ENCODE measurements at places on chromosomes 3 and 15. TPM values are rescaled to one million over a fixed set of nuclear protein-coding genes. Genes with fewer than 3 reads are reported as not detected.

- DNase-seq = no peak
Measured at GRCh38 chr3:161641287-161641686, 144.7 kb downstream of the OTOL1 start.

DNA sequence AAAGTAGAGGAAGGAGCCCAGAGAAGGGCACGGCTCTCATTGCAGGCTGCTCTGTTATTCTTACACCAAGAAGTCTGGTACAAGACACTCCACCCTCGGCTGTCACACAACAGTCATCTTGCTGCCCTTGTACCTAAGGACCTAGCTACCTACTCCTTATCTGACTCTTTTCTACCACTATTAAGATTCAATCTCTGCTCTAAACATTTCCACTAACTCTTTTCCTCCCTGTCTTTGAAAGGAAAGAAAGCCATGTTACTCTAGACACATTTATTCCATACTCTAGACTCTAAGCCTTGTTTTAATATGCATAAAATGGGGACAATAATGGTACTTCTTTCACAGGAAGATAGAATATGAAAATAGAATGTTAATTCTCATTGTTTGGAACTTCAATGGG lies 73.3 kb upstream of the C3orf49 start:
- no peak for DNase-seq

GRCh38 chr15:49406352-49407118 lies 16.5 kb upstream of the FGF7 start:
- DNase-seq = no peak

GRCh38 chr3:130857336-130858026 lies 36.4 kb upstream of the ATP2C1 start:
- DNase-seq = no peak

DNA sequence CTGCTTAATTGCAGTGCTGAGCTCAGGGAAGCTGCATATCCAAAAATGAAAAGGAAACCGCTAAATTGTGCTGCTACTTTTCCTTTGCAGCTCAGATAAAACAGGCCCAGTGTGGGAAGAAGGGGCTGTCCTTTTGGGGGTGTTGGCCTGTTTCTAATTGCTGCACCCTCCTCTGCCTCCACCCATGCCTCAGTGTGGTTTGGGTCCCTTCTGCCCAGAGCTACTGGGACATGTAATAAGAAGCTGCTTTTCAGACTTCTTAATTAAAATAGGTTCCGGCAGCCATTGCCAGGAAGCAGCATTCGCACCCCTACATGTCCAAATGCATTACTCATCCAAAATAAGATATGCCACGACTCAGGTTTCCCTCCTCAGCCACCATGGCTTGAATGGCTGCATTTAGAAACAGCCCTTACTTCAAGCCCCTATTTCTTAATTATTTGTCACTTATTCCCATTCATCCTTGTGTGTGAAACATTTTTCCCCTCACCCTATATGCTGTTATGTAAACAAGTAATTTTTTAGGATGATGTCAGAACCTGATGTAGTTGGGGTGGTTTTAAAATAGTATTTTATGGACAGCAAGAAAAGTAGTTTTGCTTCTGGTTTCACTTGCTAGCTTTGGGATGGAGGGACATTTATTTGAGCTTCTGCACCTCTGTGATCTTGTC lies 235.9 kb upstream of the CTDSPL start:
- DNase-seq = no peak

DNA sequence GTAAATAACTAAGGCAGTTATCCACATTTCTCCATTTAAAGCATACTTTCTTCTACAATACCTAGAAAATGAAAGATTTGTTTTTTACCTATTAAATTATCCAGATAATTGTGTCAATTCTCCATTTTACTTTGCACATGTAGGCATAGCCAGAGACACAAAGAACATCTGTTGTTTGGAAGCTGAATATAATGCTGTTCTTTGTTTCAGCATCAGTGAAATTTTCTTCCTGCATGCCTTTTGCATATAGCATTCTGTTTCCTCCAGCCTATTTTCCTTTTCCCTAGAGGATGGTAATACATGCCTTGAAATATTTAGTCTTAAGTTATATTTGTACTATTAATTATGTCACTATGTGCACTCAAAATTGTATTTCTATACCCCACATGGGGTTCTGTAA lies 233.7 kb downstream of the CNTN6 start:
- no peak for DNase-seq

- DNase-seq = no peak
Measured at GRCh38 chr3:45054196-45054857, 28.2 kb downstream of the CLEC3B start.

GRCh38 chr3:44045476-44046275 lies 196.0 kb upstream of the TOPAZ1 start:
- DNase-seq = no peak

DNA sequence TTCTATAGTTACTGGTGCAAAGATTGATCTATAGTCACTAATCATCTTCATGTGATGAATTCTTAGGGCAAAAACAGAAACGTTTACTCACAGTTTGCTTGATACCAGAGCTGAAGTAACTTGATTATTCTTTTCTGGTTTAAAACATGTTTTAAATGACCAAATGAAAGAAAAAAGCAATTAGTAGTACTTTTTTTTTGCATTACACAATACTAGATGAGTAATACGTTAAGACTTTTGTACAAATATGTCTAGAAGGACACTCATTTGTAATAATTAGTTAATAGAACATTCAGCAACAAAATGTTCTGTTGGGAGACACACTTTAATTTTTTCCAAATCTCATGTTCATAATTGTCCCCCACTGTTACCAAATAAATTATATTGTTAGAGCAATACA lies 523.2 kb downstream of the SOX2 start:
- no peak for DNase-seq

- DNase-seq = no peak
Measured at GRCh38 chr3:10602769-10603768, 97.7 kb upstream of the ATP2B2 start.

DNA sequence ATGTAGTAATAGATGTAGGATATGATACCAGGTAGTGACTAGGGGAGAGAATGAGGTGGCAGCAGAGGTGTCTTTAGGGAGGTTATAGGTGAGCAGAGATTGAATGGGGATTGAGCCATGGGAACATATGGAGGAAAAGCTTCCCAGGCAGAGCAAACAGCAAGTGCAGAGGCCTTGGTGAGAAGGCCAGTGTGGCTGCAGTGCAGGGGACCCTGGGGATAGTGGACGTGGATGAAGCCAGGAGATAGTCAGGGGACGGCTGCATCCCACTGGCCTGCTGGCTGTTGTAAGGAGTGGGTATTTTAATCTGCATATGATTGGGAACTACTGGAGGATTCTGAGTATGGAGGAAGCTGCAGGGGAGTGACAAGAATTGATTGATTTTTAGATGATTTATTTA lies 62.7 kb upstream of the TRAK1 start:
- no peak for DNase-seq

DNA sequence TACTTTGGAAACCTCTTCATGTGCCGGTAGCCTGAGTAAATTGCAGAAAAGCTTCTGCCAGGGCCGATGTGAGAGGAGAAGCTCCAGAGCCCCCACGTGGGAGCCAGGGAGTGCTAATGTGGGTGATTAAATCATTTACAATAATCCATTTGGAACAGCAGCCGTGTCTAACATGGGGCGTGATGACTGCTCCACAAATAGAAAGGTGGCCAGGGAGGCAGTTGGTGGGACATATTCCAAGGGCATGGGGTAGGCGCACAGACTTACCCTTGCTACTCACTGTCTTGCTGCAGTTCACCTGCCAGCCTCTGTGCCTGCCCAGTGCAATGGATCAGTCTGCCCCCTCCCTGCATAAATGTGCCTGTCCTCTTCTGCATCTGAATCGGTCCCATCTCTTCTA lies 39.3 kb upstream of the INSYN1 start:
- DNase-seq = no peak

GRCh38 chr3:192212979-192213378 lies 514.4 kb downstream of the FGF12 start:
- DNase-seq = no peak

DNA sequence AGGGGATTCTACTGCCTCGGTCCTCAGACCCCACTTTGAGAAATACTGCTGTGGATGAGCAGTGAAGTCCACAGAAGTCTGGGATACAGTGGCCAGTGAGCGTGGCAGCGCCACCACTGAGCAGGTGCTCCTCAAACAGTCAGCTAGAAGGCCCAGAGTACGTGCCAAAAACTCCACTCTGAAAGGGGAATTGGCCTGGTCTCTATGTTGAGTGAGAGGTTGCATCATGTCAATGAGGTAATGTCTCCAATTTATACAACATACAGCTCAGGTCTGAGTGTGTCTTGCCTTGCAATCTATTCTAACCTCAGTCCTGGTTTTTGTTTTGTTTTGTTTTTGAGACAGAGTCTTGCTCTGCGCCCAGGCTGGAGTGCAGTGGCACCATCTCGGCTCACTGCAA lies 53.3 kb upstream of the ETV5 start:
- DNase-seq = no peak

DNA sequence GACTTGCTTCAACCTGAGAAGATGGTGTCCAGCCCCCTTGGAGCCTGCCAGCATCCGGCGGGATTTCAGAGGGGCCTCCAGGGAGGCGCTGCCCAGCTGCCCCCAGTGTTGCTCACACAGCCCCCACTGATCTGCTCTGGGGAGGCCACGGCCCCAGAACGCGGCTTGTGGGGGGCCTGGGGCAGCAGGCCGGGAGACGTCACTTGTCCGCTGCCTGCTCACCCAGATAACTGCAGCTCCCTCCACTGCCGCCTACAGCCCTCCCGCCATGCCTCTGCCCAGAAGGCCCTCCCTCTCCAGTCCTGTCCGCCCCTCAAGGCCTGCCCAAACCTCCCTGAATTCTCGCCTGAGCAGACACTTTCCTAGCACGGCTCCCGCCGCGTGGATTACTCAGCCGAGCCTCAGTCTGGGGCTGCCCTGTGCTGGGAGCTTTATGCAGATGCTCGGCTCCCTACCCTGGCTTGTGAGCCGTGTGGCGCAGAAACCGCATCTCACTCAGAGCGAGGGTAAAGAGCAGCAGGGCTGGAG lies 17.2 kb upstream of the ADIPOQ start:
- peak; percentile 80 for DNase-seq

GRCh38 chr15:74978503-74978902 lies 16.9 kb upstream of the SCAMP5 start:
- no peak for DNase-seq

- no peak for DNase-seq
Measured at GRCh38 chr3:192169332-192169915, 557.9 kb downstream of the FGF12 start.

- DNase-seq = no peak
Measured at GRCh38 chr15:52020221-52021085, 1.4 kb downstream of the MAPK6 start.

DNA sequence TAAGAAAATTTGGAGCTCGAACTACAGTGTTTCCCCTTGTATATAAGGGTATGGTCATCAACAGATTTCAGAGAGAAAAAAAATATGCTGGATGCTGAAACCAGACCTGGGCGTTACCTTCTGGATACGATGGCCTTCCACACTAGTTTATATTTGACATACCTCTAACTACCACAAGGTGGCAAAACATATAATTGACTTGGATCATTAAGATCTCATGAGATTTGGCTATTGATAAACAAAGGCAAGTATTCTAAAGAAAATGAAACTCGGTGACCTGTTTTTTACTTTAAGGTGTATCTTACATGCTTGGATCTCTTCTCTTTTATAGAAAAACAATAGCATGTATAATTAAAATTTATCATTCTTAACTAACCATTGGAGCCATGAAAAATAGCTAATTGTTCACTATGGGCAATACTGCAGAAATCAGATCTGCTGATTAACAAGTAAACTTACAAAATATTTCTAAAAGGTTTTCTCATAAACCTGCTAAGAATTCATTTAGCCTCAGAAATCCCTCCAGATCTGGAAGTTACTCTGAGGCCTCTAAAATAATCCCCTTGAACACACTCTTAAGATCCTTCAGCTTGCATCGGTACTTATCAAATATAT lies 300.6 kb upstream of the KCNH8 start:
- no peak for DNase-seq

DNA sequence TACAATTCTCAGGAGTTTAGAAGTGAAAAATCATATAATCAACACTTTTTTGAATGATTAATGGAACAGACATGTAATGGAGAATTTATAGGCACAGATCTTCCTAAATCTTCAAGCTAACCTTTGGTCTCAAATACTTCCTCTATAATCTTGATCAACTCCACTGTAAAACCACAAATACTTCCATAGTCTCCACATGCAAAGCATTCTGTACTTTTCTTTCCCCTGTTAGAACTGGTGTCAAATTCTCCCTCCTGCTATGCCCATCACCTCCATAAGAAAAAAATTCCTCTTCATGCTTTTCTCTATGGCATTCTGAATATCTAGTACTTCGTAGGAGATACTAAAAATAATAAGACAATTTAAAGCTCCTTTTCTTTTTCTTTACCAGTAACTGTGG lies 214.3 kb downstream of the ADAMTS9 start:
- DNase-seq = no peak

The CHDH gene
- total RNA-seq = 8.2 TPM

The GLDN gene
- total RNA-seq = 0.77 TPM

The FANCI gene
- 102 TPM for total RNA-seq

The CEP19 gene
- 1.3 TPM for total RNA-seq

The AGTR1 gene
- not detected for total RNA-seq

The RYR3 gene
- total RNA-seq = 0.85 TPM
